ENCODE measurements at places on chromosomes 3 and 15.
A peak's percentile ranks its signal among the peaks of the same experiment; 100 is the strongest.

- DNase-seq, result no peak
These were observed 77.4 kb downstream of the ACAP2 start for GRCh38 chr3:195365371-195365770.

- no peak for DNase-seq
These were observed 46.6 kb upstream of the SSR3 start for GRCh38 chr3:156601497-156601896.

GRCh38 chr15:68278595-68279405, 1.3 kb downstream of the FEM1B start:
- peak; percentile 47 for DNase-seq

DNA sequence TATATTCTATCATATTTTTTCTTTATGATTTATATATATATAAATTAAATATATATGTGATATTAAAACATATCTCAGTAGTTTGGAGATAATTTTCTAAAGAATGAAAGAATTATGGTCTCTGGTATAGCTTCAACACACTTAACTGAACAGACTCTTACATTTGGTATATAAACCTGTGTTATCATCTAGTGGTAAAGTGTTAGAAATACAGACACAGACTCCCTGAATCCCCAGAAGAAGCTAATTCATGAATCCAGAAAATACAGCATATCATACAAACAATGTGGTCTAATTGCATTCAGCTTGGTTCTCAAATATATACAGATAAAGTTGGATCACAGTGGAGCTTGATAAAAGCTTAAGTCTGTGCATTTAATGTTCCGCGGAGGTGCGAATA, 1100.4 kb downstream of the ROBO2 start:
- DNase-seq, result peak; percentile 53

GRCh38 chr15:55270291-55270690, 19.3 kb downstream of the RAB27A start:
- DNase-seq, result no peak

DNA sequence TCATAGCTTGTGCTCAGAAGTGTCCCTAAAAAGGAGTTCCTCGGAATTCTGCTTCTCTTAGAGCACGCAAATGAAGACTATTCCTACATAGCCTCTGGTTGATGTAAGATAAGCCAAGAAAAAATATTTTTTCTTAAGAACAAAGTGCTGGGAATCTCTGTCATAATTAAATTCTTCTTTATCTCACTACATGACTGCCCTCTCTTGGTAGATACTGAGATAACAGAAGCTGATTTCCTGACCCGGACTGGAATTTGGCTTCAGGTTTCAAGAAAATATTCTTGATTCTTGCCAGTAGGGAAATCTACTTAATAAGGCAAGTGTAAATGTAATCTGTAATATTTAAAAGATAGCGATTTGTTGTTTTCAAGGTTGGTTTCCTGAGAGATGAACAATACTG, 31.3 kb upstream of the SETMAR start:
- peak; percentile 68 for DNase-seq

GRCh38 chr15:52672661-52673060, 6.5 kb downstream of the ATOSA start:
- no peak for DNase-seq

DNA sequence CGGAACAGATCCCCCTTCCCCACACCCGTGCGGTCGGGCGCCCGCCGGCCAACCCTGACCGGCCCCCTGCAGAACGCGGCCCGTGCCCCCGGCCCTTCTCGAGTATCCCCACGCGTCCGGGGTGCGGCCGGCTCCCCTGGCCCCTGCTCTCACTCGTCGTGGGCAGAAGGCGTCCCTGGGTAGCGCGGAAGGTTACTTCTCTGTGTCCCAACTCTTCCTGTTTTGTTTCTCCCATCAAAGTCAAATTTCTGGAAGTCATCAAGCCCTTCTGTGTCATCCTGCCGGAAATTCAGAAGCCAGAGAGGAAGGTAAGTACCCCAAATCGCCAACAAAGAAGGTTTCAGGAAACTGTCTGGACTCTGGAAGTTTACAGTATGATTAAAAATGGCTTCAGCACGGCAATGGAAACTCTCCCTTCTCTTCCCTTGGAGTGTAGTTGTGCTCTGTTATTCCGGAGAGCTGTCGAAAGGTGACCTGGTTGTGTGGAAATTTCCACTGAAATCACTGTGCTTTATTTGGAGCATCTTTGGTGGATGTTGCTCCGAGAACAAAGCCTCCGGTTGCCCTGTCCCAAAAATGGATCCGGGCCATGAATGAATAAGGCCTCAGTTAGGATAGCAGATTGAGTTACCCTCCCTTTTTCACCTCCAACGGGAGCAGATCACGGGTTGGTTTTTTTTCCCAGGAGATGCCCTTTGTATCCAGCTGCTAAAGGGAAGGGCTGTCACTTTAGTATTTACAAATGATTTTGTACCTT, 536 bp downstream of the SEC61A1 start:
- DNase-seq, result no peak

DNA sequence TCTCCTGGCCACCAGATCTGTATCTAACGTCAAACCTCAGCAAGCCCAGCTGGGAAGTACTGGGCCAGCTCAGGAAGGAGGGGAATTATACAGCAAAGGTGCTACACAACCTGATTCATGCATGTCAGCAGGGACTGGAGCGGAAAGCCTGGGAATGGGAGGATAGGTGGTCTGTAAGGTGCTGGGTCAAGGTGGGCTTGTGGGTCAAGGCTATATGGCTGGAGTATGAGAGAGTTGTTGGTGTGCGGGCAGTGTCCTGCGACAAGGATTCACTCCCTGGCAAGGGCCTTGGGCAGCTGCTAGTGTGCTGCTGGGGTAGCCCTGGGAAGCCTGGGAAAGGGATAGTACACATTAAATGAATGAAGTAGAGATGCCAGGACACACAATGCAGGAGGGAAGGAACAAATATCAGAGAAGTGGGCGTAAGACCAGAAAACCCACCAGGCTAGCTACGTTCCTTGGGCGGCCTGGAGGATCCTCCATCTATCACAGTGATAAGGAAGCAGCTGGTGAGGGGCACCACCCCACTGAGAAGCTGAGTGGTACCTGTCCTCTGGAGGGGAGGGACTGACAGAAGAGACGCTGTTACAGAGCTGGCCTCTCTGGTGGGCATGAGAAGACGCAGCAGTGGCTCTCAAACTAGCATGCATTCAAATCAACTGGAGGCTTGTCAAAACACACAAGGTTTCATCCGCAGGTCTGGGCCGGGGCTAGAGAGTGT, 8.5 kb upstream of the SYNM start:
- no peak for DNase-seq

DNA sequence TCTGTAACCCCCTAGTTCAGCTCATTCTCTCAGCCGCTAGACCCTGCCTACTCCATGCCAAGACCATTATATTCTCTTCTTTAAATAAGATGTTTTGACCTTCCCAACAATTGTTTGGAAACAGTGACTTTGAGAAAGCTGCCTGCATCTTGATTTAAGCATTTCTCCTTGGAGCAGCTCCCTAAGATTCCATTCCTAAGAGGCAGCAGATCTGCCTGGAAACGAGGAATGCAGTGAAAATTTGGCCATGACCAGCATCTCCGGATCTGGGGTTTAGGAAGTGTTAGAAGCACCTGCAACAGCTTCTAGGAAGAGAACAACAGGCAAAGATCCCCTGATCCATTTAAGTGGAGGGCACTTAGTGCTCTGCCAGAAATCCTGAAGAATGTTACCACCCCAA, 235.7 kb downstream of the NTRK3 start:
- no peak for DNase-seq

- peak; percentile 67 for DNase-seq
These were observed 93.4 kb upstream of the NR2E3 start for GRCh38 chr15:71716990-71717389.

- peak; percentile 71 for DNase-seq
These were observed 118.6 kb downstream of the ANO10 start for GRCh38 chr3:43503067-43503728.

DNA sequence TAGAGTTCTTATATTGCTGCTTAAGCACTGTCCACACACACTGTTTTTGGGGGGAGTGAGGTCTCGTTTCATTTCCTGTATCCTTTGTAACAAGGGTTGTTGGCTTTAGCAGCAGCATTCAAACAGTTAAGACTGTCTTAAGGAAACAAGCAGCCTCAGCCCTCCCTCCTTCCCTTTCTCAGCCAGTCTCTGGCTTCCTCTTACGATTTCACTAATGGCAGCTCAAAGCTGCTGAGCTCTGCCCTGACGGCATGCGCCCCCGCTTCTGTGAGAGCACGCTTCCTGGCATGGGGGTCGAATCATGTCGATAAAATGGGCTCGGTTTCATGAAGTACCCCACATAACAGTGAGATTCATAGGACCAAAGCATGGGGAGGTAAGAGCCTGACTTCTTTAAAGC, 105.0 kb downstream of the KLHL25 start:
- peak; percentile 87 for DNase-seq

DNA sequence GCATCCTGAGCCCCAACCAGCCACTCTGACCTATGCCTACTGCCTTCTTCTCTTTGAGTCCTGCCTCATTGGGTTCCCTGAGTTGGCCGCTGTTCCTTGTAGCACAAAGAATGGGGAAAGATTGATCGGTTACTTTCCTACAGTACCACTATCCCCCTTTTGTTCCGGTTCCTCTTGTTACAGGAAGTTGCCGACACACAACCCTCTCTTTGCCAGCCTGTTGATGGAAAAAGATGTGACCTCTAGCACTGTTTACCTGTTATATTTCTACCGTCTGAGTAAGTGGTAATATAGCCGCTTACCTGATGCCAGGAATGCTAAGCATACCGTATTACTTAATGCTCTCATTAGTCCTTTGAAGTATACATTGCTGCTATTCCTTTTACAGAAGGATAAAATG, 9.7 kb upstream of the AHSG start:
- DNase-seq, result no peak

GRCh38 chr3:99945328-99945995, 127.8 kb downstream of the CMSS1 start:
- DNase-seq, result no peak

GRCh38 chr3:114406922-114407321, 113.1 kb downstream of the TIGIT start:
- DNase-seq, result no peak

DNA sequence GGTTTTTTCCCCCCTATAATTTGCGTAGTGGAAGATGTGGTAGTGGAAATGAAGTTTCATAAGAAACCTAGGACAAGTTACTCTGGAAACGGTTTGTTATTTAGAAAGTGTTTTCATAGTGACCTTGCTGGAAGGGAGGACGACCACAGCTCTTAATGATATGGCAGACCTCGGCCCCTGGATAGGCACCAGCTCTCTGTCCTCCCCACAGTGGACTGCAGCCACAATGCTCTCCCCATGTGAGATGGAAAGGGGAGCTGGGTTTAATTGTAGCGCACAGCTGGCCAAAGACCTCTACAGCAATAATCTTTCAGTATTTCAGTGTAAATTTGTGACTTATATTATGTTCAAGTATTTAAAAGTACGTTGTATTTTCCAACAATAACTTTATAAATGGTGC, 151.2 kb downstream of the PLCL2 start:
- no peak for DNase-seq

DNA sequence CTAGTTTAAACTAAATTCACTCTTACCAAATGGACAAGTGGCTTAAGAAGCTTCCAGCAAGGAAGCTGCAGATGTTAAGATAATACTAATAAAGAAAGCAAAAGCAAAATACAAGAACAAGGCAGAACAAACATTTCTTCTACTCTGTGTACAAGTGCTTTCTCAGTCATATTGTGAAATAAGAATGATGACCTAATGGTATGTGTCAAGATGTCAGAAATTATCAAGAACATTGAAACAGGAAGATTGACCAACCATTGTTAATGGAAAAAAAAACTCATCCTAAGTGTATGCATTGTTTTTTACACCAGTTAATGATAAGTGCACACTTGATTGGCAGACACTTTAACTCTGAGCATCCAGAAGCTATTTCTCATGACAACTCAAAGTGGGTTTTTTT, 65.4 kb upstream of the P2RY1 start:
- DNase-seq, result peak; percentile 10

GRCh38 chr3:110886222-110886893, 185.3 kb upstream of the NECTIN3 start:
- no peak for DNase-seq

GRCh38 chr3:76942101-76942500, 97.8 kb upstream of the ROBO2 start:
- no peak for DNase-seq

All from choroid plexus epithelial cell (primary cell).